ENCODE measurements at places on chromosomes 7 and 10.

GRCh38 chr10:114899982-114900381 lies 38.0 kb upstream of the TRUB1 start:
- DNase-seq = no peak

DNA sequence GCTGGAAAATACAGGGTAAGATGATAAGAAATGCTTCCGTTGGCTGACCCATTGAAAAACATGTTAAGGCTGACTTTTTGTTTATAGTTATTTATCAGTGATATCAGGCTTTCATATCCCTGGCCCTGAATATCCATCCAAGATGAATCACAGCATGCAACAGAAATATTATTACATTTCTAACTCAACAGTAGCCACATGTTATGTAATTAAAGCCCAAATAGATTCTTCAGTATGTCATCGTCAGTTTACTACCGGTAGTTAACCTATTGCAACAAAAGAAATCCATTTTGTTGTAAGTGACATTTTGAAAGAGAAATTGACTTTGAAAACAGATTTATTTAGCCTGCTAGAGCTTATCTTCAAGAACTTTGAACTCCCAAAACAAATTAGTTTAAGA lies 354.1 kb upstream of the CELF2 start:
- no peak for DNase-seq

GRCh38 chr7:156764016-156764669 lies 123.6 kb downstream of the RNF32 start:
- no peak for DNase-seq

GRCh38 chr10:97861097-97861750 lies 11.6 kb downstream of the GOLGA7B start:
- DNase-seq = no peak

DNA sequence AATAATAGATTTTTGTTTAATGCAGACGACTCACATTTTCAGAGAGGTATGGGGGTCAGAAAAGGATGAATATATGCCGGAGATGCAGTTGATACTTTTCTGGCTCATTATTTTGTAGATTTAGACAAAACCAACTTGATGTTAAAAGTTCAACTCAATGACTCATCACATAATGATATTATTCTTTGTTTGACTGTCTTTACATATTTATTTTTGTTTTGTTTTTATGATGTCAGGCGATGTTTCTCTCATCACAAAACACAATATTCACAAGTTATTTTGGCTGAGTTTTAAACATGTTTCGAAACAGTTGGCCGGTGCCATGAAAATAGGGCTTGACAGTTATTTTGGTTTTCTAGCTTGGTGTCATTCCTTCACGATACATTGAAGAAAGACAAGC lies 1.3 kb downstream of the GJD4 start:
- DNase-seq = no peak

DNA sequence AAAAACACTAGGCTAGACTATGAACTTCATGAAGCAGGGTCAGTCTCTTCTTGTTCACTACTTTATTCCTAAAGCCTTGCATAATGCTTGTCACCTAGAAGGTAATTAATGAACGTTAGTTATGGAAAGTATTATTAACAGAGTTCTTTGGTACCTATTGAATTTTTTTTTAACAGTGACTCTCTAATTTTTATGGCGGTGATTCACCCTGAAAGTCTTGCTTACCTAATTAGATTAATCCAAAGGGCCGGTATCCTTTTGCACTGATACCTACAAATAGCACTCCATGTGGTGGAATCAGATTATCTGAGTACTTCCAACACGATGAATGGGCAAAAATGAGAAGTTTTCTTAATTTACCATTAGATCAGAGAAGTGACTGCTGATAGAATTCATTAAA lies 31.7 kb downstream of the STAM start:
- no peak for DNase-seq

- no peak for DNase-seq
These were observed 65.2 kb downstream of the HBP1 start for GRCh38 chr7:107233981-107234380.

DNA sequence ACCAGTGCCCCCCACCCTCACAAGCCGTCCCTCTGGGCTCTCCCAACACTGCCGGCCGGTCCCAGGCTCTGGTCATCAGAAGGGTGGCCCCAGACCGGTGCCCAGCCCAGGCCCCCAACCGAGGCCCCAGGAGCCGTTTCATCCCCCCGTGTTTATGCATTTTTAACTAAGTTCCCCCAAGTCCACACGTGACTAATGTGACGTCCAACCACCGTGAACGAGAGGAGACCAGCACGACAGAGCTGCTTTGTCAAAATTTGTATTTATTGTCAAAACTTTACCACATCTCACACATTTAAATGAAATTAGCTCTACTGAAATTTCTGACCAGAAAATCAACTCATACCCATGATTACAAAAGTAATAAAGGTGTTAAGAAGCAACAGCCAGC lies 8.6 kb downstream of the VENTX start:
- no peak for DNase-seq

DNA sequence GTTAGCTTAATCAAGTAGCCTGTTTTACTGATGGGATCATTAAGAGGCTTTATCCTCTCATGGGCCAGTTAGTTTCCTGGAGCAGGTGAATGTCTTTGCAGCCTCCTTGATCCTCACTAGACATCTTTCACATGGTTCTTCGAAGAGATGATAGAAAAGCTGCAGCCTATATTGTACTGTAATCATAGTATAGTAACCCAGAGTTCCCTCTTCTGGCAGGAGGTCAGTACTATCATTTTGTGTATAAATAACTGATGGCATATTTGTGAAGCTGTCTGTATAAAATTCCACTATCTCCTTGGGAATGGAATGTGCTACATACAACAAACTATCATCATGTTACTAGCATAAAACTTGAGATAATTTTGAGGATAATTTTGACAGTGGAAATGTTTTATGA lies 123.8 kb upstream of the PRPS1L1 start:
- no peak for DNase-seq

DNA sequence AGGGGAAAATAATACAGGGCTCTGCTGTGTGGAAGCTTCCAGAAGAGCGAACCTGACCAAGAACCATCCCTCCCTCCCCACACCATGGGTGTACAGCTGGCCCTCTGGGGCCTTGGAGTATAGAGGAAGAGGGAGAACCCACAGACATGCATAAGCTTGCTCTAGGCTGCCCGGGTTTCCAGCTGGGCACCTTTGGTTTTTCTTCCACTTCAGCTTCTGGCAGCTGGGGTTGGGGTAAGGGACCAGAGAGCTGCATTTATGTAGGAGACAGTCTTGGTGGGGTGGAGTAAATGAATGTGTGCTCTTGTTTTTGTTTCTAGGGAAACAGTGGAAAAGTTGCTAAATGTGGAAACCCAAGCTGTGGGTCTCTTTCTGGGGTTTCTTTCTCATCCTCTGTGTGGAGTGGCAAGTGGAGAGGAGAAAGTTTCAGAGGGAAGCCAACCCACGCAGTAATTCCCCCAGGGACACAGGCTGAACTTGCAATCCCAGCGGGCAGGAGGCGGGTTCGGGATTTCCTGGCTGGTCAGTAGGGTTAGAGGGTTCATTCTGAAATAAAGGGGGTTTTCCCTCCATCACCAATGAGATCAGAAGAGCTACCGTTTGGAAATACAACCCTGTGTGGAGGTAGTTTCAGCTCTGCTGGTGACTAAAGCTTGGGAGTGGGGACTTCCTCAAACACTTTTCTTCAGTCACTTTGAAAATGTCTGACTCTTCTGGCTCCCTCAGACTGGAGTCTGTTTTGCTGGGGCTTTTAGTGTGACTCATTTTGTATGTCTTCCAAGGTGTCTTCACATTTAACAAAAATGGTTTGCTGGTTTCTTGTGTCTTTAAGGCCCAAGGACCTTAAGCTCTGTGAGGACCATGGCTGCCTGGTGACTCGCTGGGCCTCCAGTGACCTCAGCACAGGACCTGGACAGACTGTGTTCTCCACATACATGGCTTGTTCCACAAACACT lies 22.2 kb upstream of the SRGN start:
- DNase-seq = no peak

DNA sequence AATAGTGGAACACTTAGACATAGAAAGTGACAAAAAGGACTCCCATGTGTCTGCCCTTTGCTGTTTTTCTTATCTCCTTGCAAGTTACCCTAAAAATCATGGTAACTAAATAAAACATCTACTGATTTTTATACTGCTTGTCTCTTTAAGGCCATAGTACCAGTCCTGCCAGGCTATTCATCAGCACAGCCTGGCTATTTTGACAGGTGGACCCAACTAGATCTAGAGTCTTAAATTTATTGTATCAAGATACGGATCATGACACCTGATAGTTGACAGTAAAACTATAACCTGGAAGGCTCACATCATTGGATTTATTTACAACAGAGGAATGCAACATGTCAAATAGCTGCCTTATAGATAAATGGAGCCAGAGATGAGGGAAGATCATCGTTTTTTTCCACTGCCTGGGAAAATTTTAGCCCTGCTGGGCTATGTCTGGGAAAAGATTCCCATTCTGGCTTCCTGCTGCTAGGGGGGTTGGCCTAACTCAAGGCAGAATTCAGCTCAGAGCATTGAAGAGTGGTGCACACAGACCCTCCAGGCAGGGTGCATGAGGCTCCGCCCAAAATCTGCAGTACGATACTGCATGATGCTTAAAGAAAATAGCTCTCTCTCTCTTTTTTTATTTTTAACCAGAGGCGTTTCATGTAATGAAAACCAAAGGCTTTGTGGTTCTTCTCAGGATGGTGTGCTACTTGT lies 292.0 kb upstream of the FZD8 start:
- DNase-seq = no peak

DNA sequence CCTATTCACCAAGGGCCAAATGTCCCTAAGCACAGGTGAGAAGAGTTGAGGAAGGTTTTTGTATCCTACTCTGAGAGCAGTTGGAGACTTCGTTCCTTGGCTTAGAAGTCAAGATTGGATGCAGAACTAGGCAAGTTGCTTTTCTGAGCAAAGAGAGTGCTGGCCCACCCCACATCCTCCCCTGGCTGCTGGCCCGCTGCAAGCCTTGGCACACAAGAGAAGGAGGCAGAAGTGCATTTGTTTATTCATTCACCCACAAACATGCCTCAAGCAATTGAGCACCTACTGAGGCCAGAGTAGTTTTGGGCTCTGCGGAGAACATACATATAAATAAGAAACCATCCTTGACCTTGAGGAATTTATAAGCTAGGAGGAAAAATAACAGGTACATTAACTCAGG lies 318.9 kb downstream of the KCNMA1 start:
- DNase-seq = no peak

- no peak for DNase-seq
These were observed 251.3 kb upstream of the VWC2 start for GRCh38 chr7:49522111-49522510.

DNA sequence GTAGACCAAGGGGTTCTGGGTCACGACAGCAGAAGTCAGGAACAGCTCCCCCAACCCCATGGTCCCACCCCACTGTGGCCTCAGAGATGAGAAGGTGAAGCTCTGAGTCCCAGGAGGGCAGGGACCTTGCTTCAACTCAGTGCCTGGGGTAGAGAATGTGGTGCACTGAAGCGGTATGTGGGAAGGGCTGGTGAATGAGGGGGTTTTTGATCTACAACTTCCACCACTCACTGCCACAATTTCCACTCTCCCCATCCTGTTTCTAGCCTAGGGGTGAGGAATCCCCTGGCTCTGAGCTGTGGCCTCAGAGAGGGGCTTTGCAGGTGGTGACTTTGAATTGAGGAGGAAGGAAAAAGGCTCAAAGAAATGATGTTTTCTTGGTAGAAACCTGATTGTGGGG lies 44.9 kb upstream of the TOMM7 start:
- no peak for DNase-seq

GRCh38 chr7:157488966-157489365 lies 152.2 kb downstream of the DNAJB6 start:
- DNase-seq = no peak

DNA sequence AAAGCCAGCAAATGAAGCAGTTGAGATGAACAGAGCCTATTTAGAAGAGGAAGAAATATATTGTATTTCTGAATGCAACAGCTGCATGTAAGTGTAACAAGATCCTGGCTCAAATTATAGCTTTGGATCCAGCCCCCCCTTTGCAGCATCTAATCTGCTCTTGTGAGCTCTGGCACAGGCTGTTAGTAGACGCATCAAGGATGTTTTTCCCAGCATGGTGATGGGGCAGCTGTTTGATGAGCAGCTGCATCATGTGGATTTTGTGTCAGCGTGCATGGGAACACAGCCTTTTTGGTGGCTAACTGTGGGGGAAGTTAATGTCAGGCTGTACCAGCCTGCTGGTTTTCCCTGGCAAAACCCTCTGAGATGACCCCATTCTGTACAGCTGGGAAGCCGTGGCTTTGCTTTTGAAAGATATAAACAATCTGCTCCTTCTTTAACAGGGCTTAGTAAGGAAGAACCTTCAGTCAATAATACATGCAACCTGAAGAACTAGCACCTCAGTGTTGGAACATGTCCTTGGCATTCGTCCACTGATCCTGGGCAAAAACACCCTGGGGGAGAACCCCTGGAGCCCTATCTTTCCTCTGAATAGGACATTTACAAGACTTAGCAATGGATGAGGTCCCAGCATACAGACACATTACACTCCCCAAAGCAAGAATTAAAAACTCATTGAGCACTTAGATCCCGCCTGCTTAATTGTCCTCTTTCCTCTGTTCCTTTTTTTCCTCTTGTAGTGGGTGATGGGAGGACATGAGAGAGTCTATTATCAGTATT lies 70.6 kb downstream of the NPS start:
- no peak for DNase-seq

- DNase-seq = no peak
These were observed 89.5 kb upstream of the FAM3C start for GRCh38 chr7:121485467-121486243.

- no peak for DNase-seq
These were observed 2.6 kb downstream of the LUC7L2 start for GRCh38 chr7:139362302-139362701.

GRCh38 chr10:54905578-54906192 lies 104.7 kb upstream of the PCDH15 start:
- no peak for DNase-seq

DNA sequence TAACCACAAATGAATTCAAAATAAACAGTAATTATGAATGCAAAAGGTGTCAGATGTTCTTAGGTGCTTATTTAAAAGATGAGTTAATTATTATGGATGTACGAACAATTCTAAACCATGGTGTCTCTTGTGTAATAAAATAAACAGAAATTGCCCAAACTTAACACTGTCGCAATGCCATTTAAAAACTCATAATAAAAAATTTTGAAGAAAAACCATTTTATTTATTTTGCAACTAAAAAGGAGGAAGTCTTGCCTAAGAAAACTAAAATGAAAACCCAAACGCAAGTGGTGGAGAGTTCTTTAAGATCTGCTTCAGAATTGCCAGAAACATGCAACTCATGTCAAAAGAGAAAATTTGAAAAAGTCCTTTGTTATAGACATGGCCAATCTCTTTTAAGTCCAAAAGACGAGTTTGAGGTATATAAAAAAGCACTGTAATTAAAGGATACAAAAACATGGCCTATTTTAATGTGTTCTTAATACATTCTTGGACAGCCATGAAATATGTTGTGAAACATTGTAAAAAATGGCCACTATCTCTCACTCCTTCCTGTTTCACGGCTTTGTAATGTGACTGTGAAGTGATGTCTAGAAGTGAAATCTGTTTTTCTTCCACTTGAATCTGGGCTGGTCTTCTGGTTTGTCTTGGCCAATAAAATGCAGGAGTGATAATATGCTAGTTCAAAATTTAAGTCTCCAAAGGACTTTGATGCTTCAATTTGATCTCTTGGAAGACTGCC lies 322.9 kb downstream of the PRPF18 start:
- no peak for DNase-seq

Measured in GM12892 (cell line).